ENCODE measurements at places on chromosomes 6 and 20. TPM values are rescaled to one million over a fixed set of nuclear protein-coding genes. Genes with fewer than 3 reads are reported as not detected.
A peak's percentile ranks its signal among the peaks of the same experiment; 100 is the strongest.

The MCCD1 gene
- not detected for total RNA-seq

The SOD2 gene
- total RNA-seq: 44.8 TPM

The TMEM200A gene
- 20.4 TPM for total RNA-seq

The PEDS1 gene
- 9.4 TPM for total RNA-seq

The HLA-DOB gene
- total RNA-seq: not detected

The AHI1 gene
- total RNA-seq: 42.8 TPM

GRCh38 chr20:45049904-45050471 lies 50.9 kb downstream of the KCNS1 start:
- DNase-seq: no peak

DNA sequence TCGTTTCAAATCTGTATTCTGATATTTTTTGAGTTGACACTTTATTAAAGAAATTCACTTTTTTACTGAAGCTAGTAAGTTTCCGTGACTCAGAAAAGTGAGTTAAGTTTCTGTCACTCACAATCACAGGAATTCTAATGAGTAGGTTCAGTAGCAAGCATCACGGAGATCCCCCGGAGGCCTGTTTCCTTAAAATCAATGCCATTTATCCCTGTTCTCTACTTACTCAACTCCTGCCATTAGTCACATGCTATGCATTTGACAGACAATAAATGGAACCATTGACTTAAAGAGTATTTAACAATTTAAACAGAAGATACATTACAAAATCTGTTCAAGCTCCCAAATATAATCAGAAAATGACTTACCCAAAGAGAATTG lies 9.1 kb downstream of the SLC18B1 start:
- DNase-seq: no peak

- DNase-seq: no peak
Measured at GRCh38 chr20:48679599-48679998, 148.2 kb downstream of the PREX1 start.

DNA sequence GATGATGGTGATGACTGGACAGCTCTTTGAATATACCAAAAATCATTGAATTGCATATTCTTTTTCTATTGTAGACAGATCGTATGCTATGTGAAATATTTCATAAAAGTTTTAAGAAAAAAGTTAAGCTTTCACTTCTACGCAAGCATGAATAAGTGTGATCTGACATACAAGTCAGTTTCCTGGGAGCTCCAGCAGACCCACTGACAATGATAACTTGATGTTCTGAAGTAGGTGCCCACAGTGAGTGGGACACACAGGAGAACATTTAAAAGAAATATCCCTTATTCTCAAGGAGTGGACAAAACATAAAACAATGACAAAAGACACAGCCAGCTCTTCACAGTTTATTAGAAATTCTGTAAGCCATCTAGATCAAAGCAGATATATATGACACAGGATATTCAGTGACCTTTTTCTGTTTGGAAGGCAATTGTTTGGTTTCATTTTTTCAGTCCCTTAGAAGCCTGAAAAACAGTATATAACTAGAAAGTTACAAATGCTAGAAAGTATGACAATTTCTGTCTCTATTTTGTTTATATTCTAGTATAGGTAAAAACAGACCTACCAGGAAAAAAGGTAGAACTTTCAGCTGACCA lies 101.4 kb downstream of the IRF4 start:
- DNase-seq: no peak

GRCh38 chr6:14734416-14735340 lies 511.2 kb upstream of the JARID2 start:
- DNase-seq: no peak

GRCh38 chr6:98516206-98516605 lies 318.2 kb upstream of the POU3F2 start:
- no peak for DNase-seq

DNA sequence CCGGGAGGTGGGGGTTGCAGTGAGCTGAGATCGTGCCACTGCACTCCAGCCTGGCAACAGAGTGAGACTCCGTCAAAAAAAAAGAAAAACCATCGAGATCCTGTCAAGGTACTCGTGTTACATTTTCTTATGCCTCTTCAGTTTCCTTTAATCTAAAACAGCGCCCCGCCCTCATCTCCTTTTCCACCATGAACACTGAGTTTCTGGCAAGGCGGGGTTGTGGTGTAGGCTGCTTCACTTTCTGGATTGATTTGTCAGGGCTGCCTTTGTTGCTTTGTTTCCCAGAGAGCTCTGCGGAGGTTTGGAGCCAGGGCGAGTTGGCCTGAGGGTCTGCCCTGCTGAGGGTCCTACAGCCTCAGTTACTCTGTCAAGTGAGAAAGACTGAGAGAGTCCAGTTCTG lies 8.9 kb downstream of the ITPR3 start:
- no peak for DNase-seq

- DNase-seq: peak; percentile 2
Measured at GRCh38 chr6:139764498-139764986, 390.1 kb upstream of the CITED2 start.

DNA sequence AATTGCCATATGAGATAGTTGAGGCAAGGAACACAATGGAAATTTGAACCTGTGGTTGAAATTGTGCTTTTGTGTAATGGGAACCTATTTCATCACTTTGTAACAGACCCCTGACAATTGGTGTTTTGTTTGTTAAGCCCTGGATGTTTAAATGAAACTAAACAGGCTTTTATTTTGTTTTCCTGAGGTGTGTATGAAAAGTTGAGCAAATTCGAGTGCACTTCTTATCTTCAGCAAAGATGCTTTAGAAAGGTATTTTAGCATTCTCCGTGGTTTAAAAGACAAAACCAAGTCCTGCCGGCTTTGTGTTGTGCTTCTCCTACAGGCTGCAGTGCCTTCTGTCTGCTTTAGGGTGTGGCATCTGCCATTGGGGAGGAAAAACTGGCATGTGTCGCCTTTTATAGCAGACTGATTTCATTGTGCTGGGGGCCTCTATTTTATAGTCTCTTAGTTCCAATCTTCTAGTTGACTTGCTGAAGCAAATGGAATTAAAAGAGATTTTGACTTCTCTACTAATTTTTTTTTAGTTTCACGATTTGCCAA lies 2.2 kb upstream of the ARID1B start:
- peak; percentile 28 for DNase-seq

DNA sequence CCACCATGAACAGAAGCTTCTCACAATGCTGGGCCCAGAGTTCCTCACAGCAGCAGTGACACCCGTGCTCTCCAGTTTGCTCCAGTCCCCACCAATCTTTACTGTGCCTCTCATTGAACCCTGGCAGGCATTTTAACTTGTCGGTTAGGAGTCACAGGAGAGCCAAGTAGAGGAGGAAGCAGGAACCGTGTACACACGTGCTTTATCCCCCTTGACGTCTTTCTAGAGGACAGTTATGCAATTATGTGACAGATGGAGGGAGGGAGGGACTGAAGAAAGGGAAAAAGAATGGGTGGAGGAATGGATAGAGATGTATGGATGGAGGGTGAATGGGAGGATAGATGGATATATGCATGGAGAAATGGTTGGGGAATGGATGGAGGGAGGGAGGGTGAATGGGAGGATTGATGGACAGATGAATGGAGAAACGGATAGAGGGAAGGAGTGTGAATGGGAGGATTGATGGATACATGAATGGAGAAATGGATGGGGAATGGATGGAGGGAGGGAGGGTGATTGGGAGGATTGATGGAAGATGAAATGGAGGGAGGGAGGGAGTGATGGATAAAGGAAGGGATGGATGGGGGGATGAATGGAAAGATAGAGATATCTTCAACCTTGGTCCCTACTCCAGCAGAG lies 26.0 kb downstream of the RBM38 start:
- DNase-seq: no peak

GRCh38 chr20:11302436-11302835 lies 615.3 kb upstream of the BTBD3 start:
- no peak for DNase-seq

GRCh38 chr6:101392586-101393230 lies 800 bp upstream of the GRIK2 start:
- no peak for DNase-seq

- DNase-seq: no peak
Measured at GRCh38 chr20:63442100-63442493, 30.4 kb downstream of the KCNQ2 start.

DNA sequence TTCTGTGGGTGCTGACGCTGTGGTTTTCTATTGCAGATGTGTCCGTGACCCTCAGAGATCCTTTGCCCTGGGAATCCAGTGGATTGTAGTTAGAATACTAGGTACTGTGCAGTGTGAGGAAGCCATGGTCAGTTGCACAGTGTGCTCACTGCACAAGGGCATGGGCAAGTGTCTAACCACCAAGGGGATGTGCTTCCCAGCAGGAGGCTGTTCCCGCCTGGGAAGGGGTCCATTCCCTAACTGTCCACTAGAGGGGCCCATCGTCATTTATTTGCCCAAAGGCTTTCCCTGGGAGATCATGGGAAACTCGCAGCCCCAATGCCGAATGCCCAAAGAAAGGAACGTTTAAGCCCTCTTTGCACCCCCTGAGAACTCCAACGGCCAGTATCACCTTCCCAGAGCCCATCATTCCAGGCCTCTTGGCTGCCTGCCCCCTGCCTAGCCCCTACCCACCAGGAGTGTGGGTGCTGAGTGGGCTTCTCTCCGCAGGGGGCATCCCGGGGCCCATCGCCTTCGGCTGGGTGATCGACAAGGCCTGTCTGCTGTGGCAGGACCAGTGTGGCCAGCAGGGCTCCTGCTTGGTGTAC lies 26.2 kb downstream of the SLCO4A1 start:
- DNase-seq: peak; percentile 95
